Cerebellar cortex (tissue), 1 donor: ENCODE measurements at places on chromosomes 2 and 18.
A peak's percentile ranks its signal among the peaks of the same experiment; 100 is the strongest.

GRCh38 chr18:59437851-59438569 lies 78.9 kb upstream of the LMAN1 start:
- DNase-seq = no peak

DNA sequence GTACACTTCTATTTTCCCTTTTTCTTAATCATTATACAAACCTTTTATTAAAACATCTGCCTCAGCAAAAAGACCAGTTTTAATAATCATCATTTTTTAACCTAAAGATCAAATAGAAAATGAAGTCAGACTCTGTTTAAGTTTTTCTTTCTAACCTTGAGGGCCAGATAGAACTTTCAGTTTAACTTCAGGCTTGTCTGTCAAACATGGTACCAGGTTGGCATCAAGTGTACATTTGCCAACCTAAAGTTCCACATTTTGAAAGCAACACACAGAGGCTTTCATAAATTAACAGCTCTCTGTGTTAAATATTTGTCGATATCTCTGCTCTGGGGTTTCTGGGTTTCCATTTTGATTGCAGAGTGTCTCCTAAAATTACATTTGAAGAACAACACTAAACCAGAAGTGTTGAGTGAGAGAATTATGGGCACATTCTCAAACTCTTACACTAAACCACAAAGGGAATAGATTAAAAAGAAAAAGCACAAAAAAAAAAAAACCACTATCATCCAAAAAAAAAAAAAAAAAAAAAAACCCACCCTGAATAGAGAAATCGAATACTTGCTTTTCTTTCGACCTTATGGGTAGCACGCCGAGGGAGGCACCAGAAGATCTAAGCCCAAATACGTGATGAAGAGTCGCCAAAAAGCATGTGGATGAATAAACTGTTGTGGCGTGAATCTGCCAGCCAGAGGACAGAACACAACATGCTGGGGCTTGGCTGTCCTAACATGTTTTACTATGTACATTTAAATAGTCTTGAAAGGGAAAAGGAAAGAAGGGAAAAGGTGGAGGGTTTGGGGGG lies 166.2 kb downstream of the TCF4 start:
- DNase-seq = peak; percentile 85

DNA sequence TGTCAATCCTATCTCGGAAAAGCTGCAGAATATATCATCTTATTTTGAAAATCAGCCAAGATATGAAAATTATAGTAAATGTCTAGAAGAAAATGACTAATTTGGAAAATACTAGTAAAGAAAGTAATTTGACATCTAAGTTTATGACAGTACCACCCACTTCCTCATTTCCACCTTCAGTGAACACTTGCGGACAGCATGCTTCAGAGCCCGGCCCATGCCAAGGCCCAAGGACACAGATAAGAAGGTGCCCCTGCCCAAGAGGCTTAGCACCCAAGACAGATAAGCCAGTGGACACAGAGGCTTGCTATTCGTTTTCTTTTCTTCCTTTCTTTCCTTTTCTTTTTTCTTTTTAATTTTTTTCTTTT lies 4.8 kb upstream of the KCNG2 start:
- DNase-seq = no peak

GRCh38 chr18:37845498-37845897 lies 279.9 kb upstream of the CELF4 start:
- no peak for DNase-seq

- DNase-seq = no peak
Measured at GRCh38 chr2:64534363-64534762, 10.2 kb downstream of the AFTPH start.

GRCh38 chr2:114316532-114317300 lies 125.7 kb upstream of the DPP10 start:
- DNase-seq = no peak

DNA sequence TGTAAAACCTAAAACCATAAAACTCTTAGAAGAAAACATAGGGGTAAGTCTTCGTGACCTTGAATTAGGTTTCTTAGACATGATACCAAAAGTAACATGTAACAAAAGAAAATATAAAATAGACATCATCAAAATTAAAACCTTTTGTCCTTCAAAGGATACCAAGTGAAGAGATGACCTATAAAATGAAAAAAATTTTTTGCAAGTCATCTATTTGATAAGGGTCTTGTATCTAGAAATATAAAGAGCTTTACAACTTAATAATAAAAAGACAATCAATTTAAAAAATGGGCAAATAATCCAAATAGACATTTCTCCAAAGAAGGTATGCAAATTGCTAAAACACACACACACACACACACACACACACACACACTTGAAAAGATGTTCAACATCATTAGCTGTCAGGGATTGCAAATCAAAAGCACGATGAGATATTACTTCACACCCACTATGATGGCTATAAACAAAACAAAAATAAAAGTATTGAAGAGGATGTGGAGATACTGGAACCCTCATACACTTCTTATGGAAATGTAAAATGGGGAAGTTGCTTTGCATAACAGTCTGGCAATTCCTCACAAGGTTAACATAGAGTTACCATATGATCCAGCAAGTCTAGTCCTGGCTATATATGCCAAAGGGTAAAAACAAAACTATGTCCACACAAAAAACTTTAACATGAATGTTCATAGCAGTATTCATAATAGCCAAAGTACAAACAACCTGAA lies 23.3 kb downstream of the SPDYA start:
- no peak for DNase-seq

DNA sequence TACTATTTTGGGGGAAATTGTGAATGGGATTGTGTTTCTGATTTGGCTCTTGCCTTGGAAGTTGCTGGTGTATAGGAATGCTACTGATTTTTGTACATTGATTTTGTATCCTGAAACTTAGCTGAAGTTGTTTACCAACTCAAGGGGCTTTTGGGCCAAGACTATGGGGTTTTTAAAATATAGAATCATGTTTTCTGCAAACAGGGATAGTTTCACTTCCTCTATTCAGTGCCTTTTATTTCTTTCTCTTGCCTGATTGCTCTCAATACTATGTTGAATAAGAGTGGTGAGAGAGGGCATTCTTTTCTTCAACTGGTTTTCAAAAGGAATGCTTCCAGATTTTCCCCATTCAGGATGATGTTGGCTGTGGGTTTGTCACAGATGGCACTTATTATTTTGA lies 1383.8 kb upstream of the ACVR2A start:
- DNase-seq = no peak

GRCh38 chr2:119518401-119519056 lies 5.8 kb downstream of the SCTR start:
- no peak for DNase-seq

- DNase-seq = no peak
Measured at GRCh38 chr2:23561544-23561943, 176.6 kb downstream of the KLHL29 start.

DNA sequence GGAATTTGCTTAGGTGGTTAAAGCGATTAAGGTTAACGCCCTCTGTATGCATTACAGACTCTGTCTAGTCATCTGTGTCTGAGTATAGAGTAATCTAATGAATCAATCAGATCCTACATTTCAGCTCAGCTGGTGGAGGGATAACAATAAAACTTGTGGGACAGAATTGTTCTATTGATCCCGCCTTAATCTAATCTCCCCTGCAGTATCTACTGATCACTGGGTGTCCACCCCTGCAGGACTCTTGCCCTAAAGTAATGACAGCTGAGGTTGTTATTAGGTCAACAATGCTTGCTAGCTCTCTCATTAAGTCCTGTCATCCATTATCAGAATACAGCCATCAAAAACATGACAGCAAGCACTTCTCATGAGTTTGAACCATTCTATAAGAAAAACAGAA lies 462.6 kb upstream of the TMEFF2 start:
- DNase-seq = no peak

GRCh38 chr2:96399342-96400048 lies 63.9 kb downstream of the NCAPH start:
- DNase-seq = no peak

DNA sequence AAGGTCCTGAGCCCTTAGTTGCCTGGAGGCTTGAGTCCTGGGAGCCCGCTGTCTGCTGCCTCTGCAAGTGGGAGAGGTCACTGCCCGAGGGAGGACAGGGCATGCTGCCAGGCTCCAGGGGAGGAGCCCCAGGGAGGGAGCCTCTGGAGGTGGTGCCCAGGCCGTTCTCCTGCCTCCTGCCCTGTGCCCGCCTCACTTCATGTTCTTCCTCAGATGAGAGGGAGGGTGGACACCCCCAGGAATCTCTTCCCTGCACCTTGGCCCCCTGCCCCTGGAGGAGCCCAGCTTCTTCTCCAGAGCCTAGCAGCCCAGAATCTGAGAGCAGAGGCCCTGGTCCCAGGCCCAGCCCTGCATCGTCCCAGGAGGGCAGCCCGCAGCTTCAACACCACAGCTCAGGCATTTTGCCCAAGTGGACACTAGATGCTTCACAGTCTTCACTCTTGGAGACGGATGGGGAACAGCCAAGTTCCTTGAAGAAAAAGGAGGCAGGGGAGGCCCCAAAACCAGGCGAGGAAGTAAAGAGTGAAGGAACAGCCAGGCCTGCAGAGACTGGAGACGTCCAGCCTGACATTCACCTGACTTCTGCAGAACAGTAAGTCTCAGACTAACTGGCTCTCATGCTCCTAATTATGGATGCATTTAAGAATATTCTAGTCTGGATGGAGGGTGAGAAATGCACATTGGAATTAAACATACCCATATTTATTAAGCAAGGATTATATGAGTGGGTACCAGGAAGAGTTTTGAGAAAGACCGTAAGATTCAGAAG lies 12.1 kb downstream of the PSD4 start:
- no peak for DNase-seq

- no peak for DNase-seq
Measured at GRCh38 chr18:52216666-52217065, 123.3 kb upstream of the DCC start.

GRCh38 chr18:40687399-40687798 lies 1267.6 kb upstream of the PIK3C3 start:
- DNase-seq = no peak

DNA sequence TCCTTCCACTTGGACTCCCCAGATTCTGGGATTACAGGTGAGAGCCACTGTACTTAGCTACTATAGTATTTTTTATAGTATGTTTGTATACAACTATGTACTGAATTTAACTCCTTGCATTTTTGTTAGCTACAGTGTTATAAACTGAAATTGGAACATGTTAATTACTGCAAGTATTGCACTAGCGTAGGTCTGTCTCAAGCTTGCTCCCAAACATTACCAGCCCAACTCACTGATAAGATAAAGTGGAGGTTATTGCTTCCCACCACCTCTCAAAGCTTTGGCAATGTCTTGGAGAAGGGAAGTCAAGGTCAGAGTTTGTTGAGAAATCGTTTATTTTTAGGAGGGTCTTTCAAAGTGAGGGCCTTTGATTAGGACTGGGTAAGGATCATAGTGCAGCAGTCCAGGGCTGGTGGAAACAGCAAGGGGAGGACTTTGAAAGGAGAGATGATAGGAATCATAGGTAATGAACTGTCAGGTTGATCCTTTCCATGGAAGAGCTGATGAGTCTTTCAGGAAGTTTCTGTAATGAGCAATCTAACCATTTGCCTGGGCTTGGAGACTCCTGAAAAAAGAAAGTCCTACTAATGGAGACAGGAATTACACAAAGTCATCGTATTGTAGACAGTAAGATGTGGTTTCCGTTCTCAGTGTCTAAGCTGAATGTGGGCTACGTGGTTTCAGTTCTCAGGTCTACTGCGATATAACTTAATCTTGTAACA lies 257.1 kb downstream of the MYO3B start:
- no peak for DNase-seq

- no peak for DNase-seq
Measured at GRCh38 chr18:52391810-52392559, 52.0 kb downstream of the DCC start.

DNA sequence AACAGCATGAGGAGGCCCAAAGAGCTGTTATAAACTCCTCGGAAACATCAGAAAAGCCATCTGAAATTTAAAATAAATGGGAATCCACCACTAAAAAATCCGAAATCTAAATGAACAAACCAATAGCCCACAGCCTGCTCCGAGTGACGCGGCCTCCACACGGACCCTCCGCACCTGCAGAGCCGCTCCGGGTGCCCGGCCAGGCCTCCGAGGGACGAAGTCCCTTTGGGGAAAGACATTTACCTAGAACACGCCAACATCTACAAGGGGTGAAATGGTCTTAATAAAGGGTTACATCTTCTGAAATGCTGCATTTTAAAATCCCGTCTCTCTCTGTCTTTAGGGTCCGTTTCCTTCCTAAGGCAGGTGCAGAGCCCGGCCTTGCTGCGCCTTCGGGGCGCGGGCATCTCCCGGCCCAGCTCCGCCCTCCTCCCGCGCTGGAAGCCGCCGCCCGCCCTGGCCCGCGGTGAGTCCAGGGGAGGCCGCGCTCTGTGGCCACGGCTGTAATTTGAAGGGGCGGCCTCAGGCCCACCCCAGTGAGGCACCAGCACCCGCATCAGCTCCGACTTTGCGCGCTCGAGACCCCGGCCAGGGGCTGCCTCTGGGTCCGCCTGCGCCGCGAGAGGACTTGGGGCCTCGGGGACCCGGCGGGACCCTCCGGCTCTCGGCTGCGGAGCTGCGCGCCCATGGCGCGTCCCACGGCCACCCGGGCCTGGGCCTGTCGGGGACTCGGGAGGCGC lies 42.3 kb upstream of the CTDP1 start:
- no peak for DNase-seq

DNA sequence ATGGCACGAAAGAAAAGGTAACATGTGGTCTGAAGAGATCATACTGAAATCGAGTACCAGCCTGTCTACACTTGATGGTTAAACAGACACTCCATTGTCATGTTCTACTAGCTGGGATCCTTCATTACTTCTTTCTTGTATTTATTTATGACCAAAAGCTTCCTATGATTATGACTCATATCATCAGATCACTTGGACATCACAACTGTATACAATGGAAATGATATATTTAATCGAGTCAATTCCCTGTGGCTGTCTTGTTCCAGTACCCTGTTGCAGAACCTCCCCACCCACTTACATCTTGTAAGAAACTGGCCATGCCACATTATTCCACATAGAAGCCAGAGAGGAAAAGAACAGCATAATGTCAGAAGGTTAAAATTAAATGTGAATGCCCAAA lies 358.9 kb downstream of the ZEB2 start:
- DNase-seq = no peak

- DNase-seq = no peak
Measured at GRCh38 chr2:85971366-85971765, 82.6 kb upstream of the ST3GAL5 start.

- DNase-seq = no peak
Measured at GRCh38 chr18:22346401-22346952, 71.2 kb downstream of the CTAGE1 start.
